ENCODE measurements at places on chromosomes 1 and 21.
A peak's percentile ranks its signal among the peaks of the same experiment; 100 is the strongest.

GRCh38 chr1:238501290-238501689 is 610.6 kb upstream of the ZP4 start:
- no peak for DNase-seq

- DNase-seq: no peak
These were observed 20.0 kb upstream of the CLIC6 start for GRCh38 chr21:34648739-34649297.

DNA sequence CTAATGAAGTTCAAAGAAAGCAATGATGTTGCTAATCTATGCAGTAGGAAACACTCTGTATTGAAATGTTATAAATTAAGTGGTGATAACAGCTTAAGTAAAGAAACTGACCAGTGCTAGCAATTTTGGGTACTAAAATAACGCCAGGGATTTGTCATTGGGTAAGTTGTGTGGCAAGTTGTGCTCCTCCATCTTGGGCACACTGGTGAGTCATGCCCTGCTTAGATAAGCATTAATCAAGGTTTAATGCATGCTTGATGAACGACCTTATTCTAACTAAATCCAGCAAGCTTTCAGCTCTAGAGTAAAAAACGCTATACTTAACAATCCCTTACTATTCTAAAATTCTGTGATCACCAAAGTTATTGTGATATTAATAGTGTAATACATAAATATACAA is 25.2 kb downstream of the VAMP4 start:
- DNase-seq: no peak

DNA sequence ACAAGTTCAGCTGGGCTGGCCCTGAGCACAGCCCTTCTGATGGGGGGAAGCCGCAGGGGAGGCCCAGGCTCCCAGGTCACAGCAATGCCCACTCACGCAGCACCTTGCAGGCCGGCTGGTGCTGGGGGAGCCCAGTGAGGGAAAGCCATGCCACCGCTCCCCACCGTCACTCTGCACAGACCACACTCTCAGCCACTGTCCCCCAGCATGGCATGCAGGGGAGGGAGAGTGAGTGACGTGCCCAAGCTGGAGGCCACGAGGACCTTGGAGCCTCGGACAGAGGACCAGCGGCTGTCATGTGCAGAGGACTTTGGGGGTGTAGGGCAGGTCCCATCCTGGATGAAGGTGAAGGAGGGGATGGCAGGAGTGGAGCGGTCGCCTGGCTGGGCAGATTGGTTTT is 25.1 kb downstream of the SLC45A1 start:
- DNase-seq: no peak

GRCh38 chr1:232570007-232570406 is 59.9 kb downstream of the SIPA1L2 start:
- DNase-seq: no peak

DNA sequence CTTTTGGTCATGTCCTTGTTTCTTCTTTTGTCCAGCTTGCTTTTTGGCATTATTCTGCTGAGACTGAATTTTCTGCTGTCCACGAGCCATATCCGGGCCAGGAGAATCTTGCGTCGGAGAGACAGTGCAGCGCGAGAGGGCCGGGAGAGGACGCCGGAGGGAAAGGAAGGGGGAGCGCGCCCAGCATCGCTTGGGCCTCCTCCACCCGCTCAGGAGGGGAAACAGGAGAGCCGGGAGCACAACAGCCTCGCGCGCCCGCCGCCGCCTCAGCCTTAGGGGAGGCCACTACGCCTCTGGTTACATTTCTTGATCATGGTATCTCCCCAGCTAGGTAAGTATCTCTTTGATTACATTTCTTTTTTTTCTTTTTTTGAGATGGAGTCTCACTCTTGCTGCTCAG is 7.4 kb upstream of the DEGS1 start:
- no peak for DNase-seq

DNA sequence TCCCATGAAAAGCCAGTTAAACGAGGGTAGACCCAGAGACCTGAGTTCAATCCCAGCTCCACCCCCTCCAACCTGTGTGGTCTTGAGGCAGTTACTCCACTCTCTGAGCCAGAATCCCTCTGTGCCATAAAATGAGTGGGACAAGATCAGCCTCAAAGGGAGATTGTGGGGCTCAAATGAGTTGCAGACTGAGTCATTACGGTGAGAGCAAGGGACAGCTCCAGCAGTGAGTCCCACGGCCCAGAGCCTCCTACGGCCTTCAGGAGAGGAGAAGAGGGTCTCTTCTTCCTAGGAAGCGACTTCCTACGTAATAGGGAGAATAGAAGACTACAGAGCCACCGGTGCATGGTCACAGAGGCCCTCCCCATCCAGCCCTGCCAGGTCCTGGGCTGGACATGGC is 6.7 kb upstream of the CAMK2N1 start:
- DNase-seq: no peak

GRCh38 chr21:44085491-44086321 is 21.5 kb upstream of the PWP2 start:
- no peak for DNase-seq

DNA sequence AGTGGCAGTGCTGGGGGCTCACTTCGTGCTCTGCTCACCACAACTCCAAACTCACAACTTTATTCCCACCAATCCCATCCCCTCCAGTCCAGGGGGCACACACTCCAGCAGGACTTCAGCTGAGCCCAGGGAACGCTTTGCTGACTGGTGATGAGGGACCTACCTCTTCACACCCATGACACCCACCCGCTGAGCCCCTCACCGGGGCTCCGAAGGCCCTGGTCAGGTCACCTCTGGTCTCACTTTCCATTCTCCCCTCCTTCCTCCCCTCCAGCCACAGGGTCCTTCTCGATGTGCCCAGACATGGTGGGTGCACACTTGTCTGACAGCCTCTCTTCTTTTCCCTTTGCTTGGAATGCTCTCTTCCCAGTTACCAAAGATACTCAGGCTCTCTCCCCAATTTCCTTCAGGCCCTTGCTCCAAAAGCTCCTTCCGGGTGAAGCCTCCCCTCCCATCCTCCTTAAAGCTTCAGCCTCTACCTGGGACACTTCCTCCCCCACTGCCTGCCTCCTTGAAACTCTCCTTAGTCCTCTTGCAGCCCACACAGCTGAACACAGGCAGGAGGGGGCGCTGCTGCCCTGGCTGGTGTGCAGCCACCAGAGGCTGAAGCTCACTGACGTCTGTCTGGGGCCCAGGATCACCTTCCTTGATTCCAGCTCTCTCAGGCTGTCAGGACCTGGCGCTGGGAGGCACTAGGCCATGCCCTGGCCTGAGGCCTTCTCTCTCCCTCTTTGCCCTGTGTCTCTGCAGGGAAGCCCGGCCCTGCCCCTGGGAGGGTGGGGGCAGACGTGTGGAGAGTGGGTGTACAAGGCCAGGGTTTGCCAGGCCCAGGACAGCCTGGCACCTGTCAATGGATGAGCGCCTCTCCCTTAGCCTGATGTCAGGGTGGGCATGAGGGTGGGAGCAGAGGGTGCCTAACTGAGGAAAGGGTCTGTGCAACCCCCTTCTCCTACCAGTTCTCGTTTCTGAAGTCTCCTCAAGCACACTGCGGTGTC is 1.6 kb downstream of the KCNE1 start:
- DNase-seq: peak; percentile 81

DNA sequence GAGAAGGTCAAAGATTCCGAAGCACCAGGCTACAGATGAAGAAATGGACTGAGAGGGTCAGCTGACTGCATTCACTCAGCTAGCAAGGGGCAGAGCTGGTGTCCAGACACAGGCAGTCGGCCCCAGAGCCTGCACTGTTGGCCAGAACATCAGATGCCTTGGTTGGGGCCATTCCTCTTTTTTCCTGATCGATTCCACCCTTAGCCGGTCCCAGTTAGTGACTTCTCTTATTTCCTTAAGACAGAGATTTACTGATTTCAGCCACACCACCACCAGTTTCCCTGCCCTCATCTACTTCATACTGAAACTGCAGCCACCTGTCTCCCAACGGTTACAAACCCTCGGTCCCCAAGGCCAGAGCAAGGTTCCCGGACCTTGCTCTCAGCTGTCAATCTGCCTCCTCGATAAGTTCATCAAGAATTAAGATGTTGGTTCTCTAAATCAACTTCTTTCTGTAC is 11.5 kb downstream of the CD58 start:
- DNase-seq: no peak

DNA sequence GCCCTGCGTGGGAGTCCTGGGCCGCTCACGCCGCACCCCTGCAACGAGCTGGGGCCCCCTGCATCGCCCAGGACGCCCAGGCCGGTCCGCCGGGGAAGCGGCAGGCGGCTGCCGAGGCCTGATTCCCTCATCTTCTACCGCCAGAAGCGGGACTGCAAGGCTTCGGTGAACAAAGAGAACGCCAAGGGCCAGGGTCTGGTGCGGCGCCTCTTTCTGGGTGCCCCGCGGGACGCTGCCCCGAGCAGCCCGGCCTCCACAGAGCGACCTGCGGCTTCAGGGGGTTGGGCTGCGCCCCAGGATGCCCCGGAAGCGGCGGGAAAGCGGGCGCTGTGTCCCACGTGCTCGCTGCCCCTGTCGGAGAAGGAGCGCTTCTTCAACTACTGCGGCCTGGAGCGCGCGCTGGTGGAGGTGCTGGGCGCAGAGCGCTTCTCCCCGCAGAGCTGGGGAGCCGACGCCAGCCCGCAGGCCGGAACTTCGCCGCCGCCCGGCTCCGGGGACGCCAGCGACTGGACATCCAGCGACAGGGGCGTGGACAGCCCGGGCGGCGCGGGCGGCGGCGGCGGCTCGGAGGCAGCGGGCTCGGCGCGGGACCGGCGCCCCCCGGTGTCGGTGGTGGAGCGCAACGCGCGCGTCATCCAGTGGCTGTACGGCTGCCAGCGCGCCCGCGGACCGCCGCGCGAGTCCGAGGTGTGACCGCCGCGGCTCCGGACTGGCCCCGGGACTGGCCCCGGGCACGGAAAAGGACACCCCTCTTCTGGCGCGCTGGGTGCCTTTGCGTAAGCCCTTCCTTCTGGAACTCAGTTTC is 2.7 kb downstream of the FAM110D start:
- DNase-seq: peak; percentile 27

DNA sequence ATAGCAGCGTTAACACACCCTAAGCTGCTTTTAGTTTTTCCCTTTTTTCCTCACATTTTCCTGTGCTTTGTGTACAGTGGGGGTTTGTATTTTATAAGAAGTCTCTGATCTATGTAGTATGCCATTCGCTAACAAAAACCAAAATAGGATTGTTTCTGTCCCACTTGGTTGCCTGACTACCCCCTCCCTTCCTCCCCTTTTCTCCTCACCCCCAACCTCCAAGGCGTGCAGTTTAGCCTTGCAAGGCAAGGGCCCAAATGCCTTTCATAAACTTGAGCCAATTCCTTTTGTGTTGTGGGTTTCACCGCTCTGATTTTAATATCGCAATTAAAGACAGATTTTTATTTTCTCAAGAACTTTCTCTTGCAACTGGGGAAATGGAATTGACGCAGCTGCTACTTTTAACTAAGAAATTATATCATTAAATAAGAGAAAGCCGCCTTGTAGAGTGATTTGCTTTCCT is 276.9 kb downstream of the TM2D1 start:
- no peak for DNase-seq

DNA sequence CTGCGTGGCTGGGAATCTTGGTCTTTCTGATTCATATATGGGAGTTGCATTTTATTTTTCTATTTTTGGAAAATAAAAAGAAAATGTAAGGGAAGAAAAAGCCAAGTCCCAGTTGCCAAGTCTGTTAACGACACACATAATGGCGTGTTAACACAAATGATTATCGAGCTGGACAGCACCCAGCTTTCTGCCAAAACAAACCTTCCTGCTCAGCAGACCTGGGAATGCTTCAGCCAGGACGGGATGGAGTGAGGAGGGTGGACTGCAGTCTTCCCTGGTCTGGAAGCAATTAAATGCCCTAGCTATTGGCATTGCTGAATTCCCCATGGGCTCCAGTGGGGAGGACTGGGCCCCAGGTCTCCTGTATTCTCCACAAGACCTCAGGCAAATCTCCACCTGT is 184.2 kb upstream of the USP24 start:
- DNase-seq: no peak

GRCh38 chr1:86504137-86504479 is 35.4 kb downstream of the CLCA1 start:
- no peak for DNase-seq

DNA sequence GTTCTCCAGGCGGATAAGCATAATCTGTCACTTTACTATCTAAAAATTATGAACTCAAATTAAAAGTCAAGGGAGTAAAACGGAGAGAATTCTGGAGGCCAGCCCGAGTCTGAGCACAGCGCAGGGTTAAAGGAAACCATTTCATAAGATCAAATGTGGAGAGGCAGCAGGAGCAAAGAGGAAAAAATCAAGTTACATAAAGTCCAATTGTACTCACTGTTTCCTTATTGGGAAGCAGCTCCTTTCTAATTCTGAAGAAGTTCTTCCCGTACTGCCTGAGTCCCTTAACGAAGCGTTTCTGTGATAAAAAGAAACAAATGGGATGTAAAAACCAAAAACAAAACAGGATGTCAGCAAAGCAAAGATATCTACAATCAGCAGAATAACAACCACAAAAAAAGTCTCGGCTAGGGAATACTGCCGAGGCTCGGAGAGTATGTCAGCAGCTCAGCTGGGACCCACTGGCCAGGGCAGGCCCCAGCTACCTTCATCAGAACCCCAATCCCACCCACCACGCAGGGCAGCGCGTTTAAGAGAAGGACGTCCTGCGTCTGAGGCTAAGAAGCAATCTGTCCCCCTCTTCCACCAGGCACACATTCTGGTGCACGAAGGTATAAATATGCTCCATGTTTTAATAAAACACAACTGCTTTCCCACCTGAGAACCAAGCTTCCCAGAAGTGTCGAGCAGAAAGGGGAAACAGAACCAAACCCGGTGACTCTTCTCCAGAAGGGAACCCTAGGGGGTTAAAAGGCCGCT is 104.8 kb downstream of the SLC45A1 start:
- DNase-seq: no peak

DNA sequence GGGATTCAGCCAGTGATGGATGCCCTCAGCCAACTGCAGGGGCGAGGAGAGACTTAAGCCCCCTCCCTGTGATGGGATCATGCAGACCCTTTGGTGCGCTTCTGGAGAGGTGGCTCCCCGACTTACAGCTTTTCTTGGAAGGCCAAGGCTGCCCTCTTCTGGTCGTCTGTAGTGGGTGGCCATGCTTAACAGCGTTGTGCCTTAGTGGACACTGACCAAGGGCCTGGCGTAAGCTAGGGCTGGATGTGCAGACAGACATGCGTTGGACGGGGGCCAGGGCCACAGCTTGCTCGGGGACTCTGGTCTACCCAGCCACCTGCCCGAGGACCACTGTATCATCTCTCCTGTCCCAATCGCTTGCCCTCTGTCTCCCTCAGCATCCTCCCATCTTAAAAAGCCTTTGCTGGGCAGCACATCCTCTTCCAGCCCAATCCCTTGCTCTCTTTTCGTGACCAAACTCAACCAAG is 5.5 kb downstream of the AZIN2 start:
- DNase-seq: peak; percentile 66

DNA sequence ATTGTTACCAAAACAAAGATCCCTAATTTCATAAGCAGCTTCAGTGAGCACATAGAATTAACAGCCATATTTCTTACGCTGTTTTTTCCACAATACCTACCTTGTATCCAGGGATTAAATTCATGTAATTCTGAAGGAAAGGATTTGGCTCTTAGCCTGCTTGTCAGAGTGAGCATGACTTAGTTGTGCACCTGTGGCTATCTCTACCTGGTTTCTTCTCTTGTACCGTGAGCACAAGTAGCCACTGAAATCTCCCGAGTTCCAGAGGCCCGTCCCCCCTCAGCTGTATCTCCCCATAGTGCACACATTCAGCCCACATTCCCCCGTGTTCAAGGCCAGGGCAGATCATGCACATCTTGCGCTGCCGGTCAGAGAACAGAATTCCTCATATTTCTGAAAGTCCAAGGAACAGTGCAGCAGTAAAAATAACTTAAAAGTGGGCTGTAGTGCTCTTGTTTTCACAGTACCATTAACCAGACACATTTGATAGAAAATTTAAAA is 2.3 kb downstream of the TENT5C start:
- DNase-seq: no peak

- peak; percentile 16 for DNase-seq
These were observed 64.4 kb downstream of the PCNT start for GRCh38 chr21:46388206-46388880.
